ENCODE measurements at places on chromosomes 1 and 21.

- peak; percentile 86 for DNase-seq
These were observed 34.7 kb downstream of the TOMM20 start for GRCh38 chr1:235093696-235094592.

GRCh38 chr1:63326106-63326472, 3.7 kb downstream of the FOXD3 start:
- DNase-seq = peak; percentile 35

GRCh38 chr1:41432481-41433280, 51.8 kb downstream of the EDN2 start:
- DNase-seq = peak; percentile 90

- no peak for DNase-seq
These were observed 8.2 kb upstream of the SH2D1B start for GRCh38 chr1:162420120-162420519.

GRCh38 chr1:174883409-174883808, 116.3 kb upstream of the CACYBP start:
- DNase-seq = peak; percentile 19

GRCh38 chr1:84776639-84777038, 86.4 kb upstream of the SSX2IP start:
- no peak for DNase-seq

- DNase-seq = no peak
These were observed 15.5 kb downstream of the ST3GAL3 start for GRCh38 chr1:43722810-43723209.

DNA sequence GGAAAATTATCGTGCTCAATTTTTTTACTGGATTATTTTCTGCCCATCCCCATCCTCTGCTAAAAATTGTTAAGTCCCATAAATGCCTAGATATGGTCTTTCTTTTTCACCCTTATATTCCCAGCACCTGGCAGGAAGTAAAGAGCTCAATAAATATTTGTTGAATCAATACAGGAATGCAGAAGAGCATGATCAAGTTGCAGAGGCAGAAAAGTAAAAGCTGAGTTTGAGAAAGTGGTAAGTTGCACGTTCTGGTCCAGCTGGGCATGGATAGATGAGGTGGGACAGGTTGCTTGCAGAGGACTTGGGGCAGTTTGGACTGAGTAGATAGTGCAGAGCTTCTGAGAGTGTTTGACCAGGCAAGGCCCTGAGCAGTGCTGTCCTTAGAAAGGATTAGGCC, 40.1 kb downstream of the ZNF281 start:
- no peak for DNase-seq

- DNase-seq = no peak
These were observed 25.0 kb upstream of the AGBL4 start for GRCh38 chr1:50048791-50049190.

- DNase-seq = no peak
These were observed 1357.7 kb downstream of the NCAM2 start for GRCh38 chr21:22355949-22356348.

- peak; percentile 50 for DNase-seq
These were observed 732 bp downstream of the HS2ST1 start for GRCh38 chr1:86914998-86915736.

DNA sequence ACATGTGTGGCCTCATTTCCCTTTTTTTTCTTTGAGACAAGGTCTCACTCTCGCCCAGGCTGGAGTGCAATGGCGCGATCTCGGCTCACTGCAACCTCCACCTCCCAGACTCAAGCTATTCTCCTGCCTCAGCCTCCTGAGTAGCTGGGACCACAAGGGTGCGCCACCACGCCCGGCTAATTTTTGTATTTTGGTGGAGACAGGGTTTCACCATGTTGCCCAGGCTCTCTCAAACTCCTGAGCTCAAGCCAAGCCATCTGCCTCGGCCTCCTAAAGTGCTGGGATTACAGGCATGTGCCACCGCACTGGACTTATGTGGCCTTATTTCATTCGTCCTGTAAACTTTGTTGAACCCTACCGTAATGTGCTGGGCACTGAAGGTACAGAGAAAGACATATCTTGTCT, 569 bp upstream of the WARS2 start:
- DNase-seq = no peak

DNA sequence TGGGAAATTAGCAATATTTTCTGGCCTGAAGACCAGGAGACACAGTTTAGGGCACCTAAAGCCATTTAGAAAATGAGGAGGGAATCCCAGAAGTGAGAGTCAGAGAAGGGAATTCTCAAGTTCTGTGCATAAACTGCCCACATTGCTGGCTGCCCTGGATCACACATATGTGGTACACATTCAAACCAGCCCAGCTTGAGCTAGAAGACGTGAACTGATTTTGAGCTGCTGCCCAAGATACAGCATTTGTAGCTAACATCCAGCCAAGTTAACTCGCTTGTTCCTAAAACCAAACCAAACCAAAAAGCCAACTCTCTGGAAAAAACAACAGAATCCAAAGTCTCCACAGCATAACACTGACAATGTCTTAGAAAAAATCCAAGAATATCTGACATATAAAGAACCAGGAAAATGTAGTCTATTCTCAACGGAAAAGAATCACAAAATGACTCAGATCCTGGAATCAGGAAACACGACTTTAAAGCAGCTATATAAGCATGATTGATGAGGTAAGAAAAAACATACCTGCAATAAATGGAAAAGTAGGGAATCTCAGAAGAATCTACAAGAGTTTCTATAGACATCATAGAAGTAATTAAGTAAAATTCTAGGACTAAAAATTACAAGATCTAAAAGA, 18.2 kb upstream of the QSOX1 start:
- DNase-seq = no peak

DNA sequence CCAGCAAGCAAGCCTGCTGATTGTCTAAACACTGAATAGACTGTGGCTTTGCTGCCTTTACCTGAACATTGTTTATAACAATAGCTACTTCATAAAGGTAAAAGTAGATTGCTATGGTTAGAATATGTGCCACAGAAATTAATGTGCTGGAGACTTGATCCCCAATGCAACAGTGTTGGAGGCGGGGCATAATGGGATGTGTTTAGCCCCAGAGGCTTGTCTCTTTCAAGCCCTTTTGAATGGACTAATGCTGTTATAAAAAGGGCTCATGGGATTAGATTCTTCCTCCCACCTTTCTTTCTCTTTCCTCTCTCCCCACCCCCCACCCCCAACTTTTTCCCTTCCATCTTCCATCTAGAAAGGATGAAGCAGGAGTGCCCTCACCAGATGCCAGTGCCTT, 80.2 kb upstream of the PPP2R5A start:
- no peak for DNase-seq

DNA sequence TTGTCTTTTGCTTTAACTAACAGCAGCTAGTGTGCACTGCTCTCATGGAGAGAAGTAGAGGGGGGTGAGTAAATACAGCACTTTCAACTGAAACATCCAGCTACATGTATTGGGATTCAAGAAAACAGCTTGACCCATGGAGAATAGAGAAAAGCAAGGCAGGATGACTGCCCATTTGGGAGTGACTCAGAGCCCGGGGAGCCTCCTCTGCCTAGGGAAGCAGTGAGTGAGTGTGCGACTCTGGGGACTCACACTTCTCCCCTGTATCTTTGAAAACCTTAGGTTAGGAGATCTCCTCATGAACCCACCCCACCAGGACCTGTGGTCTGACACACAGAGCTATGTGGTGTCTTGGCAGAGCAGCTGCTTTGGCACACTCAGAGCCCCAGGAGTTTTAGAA, 82.0 kb upstream of the PTGFR start:
- DNase-seq = no peak

DNA sequence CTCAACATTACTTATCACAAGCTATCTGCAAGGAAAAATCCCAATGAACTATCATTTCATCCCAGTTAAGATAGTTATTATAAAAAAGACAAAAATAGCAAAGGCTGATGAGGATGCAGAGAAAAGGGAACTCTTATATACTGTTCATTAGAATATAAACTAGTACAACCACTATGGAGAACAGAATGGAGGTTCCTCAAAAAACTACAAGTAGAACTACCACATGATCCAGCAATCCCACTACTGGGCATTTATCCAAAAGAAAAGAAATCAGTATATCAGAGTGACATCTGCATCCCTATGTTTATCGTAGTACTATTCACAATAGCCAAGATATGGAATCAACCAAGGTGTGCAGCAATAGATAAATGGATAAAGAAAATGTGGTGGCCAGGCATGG, 4.9 kb upstream of the C1orf185 start:
- no peak for DNase-seq

- DNase-seq = no peak
These were observed 74.5 kb upstream of the COL24A1 start for GRCh38 chr1:86231076-86231475.

DNA sequence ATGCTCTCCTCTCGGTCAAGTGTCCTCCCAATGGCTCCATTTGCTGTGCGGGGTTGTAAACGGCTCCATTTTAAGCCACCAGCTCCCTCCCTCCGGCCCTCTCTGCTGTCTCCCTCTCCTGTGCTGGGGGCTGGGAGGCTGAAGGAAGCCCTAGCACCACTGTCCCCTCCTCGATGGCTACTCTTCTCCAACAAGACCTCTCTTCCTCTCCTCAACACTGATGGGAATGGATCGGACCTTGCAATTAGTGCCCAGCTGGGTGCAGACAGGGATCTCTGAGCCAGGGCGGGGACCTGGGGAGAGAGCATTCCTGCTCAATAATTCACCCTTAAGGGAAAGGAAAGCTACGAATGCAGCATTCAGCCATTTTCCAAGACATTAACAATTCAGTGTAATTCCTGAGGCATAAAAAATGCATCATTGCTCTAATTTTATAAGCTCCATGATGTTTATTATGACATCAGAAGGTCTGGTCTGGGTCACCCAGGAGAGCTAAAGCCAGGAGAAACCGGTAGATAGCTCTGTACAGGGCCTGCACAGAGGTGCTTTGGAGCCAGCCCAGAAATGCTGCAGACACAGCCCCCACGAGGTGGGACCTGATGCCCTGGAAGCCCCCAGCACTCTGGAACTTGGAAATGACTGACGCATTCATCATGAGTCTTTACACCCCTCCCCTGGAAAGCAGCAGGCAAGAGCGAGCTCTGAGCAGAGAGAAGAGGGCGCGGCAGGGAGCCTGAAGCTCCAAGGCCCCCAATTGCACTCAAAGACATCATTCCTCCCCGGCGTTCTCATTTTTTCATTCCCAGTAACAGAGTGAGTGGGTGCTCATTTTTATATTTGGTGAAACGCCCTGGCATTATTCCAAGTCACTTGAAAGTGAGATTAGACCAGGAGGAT, 76.2 kb upstream of the VAMP3 start:
- DNase-seq = no peak

DNA sequence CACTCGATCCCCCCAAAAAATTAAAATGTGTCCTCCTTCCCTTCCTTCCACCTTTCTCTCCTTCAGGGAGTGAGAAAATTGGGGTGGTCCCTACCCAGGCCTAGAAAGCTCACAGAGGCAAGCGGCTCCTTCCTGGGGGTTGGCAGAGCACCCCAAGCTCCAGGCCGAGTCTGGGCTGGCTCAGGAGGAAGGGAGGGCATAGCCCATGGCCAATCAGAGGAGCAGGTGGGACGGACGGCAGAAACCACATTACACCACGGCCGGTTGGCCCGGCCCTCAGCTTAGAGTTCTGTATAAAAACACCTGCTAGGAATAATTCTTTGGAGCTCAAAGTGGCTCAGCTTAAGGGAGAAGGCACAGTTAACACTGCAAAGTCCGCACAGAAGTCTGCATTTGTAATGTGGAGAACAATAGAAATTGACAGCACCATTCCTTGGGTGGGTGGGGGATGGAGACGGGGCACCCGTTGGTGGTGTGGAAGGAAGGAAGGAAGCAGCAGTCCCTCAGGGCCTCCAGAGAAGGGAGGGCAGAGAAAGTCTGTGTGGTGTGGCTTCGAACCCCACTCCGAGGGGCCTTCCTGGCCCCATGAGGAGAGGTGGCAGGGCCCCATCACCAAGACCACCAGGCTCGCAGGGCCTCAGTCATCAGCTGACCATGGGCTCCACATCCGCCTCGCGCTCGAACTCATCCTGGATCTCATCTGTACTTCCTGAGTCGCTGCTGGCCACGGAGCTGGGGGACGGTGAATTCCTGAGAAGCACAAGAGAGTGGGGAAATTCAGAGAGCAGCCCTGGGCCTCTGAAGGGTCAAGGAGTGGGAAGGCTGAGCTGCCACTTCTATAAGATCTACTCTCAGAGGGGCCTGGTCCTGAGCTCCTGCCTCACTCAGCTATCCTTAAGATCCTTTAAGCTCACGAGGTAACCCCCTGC, 5.8 kb upstream of the ALDH4A1 start:
- DNase-seq = no peak

- DNase-seq = no peak
These were observed 81.4 kb upstream of the WLS start for GRCh38 chr1:68313735-68314134.

DNA sequence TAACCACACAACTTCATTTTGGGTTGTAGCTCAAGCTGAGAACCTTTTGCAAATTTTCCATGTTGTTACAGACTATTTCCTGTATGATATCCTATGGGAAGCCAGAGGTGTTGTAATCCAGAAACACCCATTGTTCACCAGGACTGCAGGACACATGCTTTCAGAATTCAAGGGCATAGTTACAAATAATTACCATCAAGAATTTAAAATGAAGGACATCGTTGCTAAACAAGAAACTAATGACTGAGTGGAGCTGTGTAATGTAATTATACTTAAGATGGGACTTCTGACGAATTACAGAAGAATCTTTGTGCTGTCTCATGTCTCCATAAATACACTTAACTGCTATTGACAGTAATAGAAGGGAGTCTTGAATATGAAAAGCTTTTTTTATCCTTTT, 47.6 kb upstream of the HOOK1 start:
- no peak for DNase-seq

- no peak for DNase-seq
These were observed 30.1 kb downstream of the CDCA8 start for GRCh38 chr1:37722181-37723071.

GRCh38 chr1:224623310-224623714, 7.2 kb downstream of the CNIH3 start:
- DNase-seq = no peak

DNA sequence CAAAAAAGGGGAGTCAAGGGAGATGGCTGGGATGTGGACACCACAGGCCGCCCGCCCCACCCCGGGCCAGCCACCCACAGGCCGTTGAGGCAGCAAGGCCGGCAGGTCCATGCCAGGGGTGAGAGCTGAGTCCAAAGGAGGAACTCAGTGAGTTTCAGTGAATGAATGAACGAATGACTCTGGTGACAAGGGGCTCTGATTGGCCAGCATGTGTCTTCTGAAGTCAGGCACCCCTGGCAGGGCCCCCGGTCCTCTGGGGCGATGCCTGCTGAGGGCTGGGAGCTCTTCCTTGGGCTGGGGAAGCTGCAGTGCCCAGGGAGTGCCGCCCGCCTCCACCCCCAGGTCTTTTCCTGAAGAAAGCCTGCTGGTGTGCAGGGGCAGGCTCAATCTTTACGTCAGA, 236.1 kb upstream of the VAMP3 start:
- DNase-seq = no peak
